ENCODE measurements at places on chromosomes 2 and 18.

GRCh38 chr2:63872571-63873328 lies 31.1 kb downstream of the UGP2 start:
- DNase-seq = no peak

GRCh38 chr2:113034016-113034415 lies 18.7 kb downstream of the IL36B start:
- DNase-seq = no peak

- DNase-seq = no peak
These were observed 117.3 kb downstream of the MSH2 start for GRCh38 chr2:47520302-47520630.

GRCh38 chr18:7896805-7897518 lies 329.8 kb downstream of the PTPRM start:
- DNase-seq = no peak

- DNase-seq = no peak
These were observed 9.1 kb upstream of the C1GALT1C1L start for GRCh38 chr2:43685357-43685756.

DNA sequence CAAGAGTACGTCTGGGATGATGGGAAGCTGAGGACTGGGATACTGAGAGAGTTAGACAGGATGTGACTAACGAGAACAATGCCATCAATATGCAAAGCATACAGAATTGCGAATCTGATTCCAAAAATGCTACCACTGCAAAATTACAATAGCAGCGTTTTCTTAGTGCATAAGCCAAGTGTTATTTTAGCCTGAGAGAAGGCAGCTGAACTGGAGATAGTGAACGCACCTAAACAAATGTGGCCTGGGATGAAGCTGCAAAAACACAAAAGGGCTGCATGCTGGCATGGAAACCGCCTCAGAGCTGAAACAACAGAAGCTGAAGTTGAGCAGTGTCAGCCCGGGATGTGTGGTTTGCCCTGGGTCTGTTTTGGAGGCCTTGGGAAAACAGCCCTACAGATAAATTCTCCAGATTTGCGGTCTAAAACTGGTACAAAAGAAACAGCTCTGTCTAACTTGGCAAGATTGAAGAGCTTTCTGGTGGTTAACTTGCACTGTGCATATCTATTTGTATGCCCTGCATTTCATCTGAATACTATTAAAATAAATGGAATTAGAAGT lies 45.5 kb downstream of the LYPD6 start:
- DNase-seq = no peak

GRCh38 chr2:59413751-59414570 lies 1139.5 kb downstream of the BCL11A start:
- DNase-seq = no peak

DNA sequence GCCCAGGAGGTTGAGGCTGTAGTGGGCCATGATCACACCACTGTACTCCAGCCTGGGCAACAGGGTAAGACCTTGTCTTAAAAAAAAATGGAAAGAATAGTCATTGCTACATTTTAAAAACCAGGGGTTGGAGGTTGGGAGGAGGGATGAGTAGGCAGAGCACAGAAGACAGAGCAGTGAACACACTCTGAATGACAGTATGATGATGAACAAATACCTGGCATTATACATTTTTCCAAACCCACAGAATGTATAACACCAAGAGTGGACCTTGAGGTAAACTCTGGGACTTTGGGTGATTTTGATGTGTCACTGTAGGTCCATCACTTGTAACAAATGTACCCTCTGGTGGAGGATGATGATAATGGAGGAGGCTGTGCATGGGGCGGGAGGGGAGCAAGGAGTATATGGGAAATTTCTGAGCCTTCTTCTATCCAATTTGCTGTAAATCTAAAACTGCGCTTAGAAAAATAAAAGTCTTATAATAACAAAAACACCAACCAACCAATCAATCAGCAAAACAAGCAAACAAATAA lies 111.4 kb upstream of the PGAP1 start:
- DNase-seq = no peak

- DNase-seq = no peak
These were observed 33.0 kb downstream of the SP140L start for GRCh38 chr2:230360028-230360427.

DNA sequence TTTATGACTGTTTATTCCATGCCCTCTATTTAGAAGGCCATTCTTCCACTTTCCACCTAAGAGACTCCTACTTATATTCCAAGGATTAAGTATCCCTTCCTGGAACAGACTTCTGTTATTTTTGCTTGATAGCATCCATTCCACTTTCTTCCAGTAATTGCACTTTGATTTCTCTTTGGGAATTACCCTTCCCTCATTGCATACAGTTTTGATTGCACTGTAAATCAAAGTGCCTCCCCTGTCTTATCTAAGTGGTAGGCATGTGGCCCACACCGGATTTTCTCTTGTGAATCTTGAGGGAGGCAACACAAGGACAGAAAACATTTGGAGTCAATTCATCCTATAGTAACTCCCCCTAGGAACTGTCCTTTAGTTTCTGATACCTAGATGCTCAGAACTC lies 120.4 kb downstream of the PDE11A start:
- DNase-seq = no peak

GRCh38 chr18:77015169-77015568 lies 117.4 kb downstream of the MBP start:
- no peak for DNase-seq

DNA sequence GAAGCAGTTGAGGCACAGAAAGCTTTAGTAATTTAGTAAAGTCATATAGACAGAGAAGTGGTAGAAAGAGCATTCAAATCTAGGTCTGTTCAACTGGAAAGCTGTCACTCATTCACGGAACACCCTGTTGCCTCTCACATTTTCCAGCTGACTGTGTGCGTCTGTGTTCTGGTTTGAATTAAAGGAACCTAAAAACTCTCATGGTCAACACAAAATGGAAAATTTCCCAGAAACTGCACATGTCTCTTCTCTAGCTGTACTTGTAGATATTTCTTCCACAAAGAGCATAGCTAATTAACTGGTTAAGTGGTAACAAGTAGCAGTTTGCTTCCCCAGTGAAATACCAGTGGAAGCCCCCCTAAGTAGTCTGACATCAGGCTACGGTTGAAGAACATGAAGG lies 390.8 kb downstream of the TGIF1 start:
- DNase-seq = no peak

GRCh38 chr2:90069290-90069894 lies 1377.9 kb downstream of the RPIA start:
- no peak for DNase-seq

DNA sequence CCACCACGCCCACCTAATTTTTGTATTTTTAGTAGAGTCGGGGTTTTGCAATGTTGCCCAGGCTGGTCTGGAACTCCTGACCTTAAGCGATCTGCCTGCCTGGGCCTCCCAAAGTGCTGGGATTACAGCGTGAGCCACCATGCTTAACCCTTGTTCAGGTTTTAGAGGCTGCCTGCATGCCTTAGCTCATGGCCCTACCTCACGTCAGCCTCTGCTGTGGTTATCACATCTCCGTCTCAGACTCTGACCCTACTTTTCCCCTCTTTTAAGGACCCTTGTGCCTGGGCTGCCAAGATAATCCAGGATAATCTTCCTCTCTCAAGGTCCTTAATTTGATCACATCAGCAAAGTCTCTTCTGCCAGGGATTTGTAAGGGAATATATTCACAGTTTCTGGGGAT lies 98.2 kb upstream of the PMAIP1 start:
- no peak for DNase-seq
